ENCODE measurements at places on chromosomes 7 and 10. TPM values are rescaled to one million over a fixed set of nuclear protein-coding genes. Genes with fewer than 3 reads are reported as not detected.

PRKCQ gene
- 0.16 TPM for total RNA-seq

ZNF25 gene
- 13.1 TPM for total RNA-seq

FXYD4 gene
- not detected for total RNA-seq

RHOBTB1 gene
- total RNA-seq, result 45.3 TPM

ABCB1 gene
- total RNA-seq, result 0.12 TPM

TEX36 gene
- total RNA-seq, result 0.32 TPM

RADIL gene
- total RNA-seq, result 2.3 TPM

POU6F2 gene
- total RNA-seq, result not detected

FAM25G gene
- not detected for total RNA-seq

NPSR1 gene
- not detected for total RNA-seq

AGAP4 gene
- 3.3 TPM for total RNA-seq

STEAP2 gene
- 50.0 TPM for total RNA-seq

NPTX2 gene
- total RNA-seq, result 9.6 TPM

ASB15 gene
- total RNA-seq, result not detected
